ENCODE measurements at places on chromosomes 16 and 17. TPM values are rescaled to one million over a fixed set of nuclear protein-coding genes. Genes with fewer than 3 reads are reported as not detected.

DNA sequence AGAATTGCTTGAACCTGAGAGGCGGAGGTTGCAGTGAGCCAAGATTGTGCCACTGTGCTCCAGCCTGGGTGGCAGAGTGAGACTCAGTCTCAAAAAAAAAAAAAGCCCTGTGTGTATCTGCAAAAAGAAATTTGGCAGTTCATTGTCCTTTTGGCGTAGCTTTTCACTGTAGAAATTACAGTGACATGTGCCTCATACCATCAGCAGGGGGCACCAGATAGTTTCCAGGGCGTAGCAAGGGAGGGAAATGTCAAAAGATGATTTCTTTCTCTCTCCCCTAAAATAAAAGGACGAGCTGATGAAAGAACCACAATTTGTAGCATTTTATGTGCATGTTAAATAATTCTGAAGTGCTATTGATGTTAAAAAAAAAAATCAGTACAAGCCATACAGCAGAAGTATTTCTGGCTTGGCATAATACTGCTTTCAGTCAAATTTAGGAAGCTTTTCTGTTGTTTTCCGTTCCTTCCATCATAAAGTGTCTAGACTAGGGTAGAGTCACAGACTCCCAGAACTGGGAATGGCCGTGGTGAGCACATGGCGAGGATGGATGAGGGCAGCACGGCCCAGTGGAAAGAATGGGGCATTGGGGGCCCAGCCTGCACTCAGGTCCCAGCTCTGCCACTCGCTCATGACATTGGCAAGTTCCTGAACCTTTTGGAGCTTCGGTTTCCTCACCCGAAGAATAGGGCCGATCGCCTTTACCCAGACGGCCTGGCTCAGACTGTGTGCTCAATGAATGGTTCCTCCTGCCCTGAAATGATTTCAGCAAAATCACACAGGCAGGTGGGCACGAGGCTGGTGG, 59.8 kb upstream of the RPH3AL start:
- DNase-seq: peak; percentile 79

Gene CTRB1
- not detected for total RNA-seq

GRCh38 chr16:86733546-86734254, 155.4 kb downstream of the FOXL1 start:
- no peak for DNase-seq

Gene PHOSPHO1
- 2.6 TPM for total RNA-seq

DNA sequence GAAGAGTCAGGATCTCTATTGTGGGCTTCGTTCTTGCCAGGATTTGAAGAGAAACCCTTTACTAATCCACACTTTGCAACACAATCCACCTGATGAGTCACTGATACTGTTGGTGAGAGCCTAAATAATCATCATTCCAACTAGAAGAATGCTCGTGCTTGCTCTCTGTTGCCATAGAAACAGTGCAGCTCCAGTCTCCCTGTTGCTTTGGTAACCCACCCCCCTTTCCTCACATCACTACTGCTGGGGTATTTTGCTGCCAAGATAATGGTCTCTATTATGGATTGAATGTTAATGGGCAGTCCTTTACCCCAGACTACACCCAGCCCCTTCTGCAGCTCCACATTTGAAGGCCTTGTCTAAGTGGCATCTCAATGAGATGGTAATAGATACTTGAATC, 190.4 kb downstream of the ABCC12 start:
- DNase-seq: no peak

Gene PDE6G
- not detected for total RNA-seq

Gene CA7
- not detected for total RNA-seq

- DNase-seq: no peak
Observed at GRCh38 chr17:40801157-40801556, 1.4 kb upstream of the KRT28 start.

Gene CCDC102A
- 1.9 TPM for total RNA-seq

GRCh38 chr17:72984926-72985325, 107.6 kb downstream of the SLC39A11 start:
- DNase-seq: no peak

- peak; percentile 61 for DNase-seq
Observed at GRCh38 chr17:44219616-44220212, at the start of gene UBTF. Gene UBTF (minus strand): TSS chr17:44219675. CDS start chr17:44218229, 1,446 bp downstream.

Gene RASL10B
- 5.3 TPM for total RNA-seq

DNA sequence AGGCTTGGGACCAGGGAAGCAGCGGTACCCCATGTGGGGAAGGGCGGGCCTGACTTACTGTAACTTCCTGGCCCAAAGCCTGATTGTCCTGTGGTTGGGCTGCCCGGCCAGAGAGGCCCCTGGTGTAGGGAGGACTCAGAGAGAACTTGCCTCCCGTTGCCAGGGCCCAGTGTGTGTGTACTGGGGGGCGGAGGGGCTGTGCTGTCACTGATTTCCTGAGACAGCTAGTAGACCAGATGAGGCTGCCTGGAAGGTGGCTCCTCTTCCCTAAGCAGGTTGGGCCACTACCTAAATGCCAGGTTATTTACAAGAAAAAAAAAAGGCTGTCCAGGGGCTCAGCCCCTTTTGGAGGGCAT, 16.7 kb downstream of the SOCS3 start:
- no peak for DNase-seq

- DNase-seq: no peak
Observed at GRCh38 chr16:82432261-82432660, 194.5 kb upstream of the CDH13 start.

Gene HSD3B7
- 1.8 TPM for total RNA-seq

GRCh38 chr17:76725580-76726230, 701 bp downstream of the JMJD6 start:
- DNase-seq: no peak

Gene EVI2B
- 0.36 TPM for total RNA-seq

Gene KRT17
- 0.27 TPM for total RNA-seq

- DNase-seq: peak; percentile 52
Observed at GRCh38 chr17:36934692-36935630, 2.3 kb upstream of the LHX1 start.

Gene HOXB8
- total RNA-seq: not detected

DNA sequence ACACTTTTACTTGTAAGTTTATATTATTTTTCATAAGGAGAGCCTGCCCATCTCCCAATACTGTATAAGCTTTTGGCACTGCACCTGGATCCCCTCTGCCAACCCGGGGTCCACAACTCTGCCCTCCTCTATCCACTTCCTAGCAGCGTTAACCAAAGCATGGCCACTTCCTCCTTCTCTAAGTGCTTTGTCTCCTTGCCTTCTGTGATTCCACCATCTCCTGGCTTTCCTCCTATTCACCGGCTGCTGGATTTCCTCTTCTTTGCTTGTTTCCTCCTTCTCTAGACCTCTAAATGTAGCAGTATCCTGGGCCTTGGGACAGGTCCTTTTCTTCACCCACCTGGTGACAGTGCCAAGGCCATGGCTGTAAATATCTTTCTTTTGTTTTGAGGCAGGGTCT, 20.0 kb upstream of the WFIKKN2 start:
- no peak for DNase-seq

Measured in cerebellum (tissue), 4 donors.